Esophagus squamous epithelium (tissue), 5 donors: ENCODE measurements at places on chromosomes 1 and 21.

DNA sequence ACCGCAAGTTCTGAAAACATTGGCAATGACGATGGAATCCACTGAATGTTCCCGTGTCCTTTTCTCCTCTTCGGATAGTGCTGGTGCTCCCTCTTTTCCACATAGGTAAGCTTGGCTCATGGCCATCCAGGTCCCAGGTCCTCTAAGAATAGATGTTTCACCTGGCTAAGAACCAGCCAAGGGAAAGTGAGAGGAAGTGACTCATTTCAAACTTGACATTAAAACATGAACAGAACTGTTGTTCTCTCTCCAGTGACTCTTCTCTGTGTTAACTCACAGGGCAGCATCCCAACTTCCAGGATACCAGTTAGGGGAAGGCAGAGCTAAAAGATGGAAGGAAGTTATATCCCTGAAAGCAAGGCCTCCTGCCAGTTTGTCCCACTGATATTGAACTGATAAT, 493.8 kb upstream of the CHRM3 start:
- no peak for DNase-seq

DNA sequence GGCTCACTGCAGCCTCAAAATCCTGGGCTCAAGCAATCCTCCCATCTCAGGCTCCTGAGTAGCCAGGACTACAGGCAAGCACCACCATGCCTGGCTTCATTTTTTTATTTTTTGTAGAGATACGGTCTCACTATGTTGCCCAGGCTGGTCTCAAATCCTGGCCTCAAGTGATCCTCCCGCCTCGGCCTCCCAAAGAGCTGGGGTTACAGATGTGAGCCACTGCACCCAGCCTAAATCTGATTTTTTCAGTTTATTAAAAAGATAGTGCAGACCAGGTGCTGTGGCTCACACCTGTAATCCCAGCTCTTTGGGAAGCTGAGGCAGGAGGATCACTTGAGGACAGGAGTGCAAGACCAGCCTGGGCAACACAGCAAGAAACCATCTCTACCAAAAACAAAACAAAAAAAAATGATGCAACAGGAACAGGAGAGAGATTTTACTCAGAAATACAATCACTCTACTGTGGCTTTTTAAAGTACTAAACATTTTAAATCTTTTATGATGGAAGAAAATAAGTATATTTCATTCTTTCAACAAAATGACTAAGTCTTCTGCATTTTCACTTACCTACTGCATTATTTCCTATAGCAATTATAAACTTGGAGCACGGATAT, 1.9 kb downstream of the PSMG1 start:
- no peak for DNase-seq

DNA sequence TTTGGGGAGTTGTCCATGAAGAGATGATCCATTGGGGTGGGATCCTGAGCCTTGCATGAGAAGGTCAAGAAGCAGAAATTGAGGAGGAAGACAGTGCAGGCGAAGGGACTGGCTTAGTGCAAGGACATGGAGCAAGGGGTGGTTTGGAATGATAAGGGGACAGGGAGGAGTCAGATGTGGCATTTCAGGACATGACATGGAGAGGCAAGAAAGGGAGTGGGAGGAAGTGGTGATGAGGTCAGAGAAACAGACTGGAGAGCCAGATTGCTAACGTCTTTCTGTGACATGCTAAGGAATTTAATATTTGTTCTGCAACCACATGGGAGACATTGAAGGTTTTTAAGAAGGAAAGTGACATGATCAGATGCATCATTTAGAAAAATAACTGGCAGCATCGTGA, 346.8 kb upstream of the FMN2 start:
- no peak for DNase-seq

- no peak for DNase-seq
Measured at GRCh38 chr1:206892351-206892984, 4.8 kb upstream of the IL24 start.

DNA sequence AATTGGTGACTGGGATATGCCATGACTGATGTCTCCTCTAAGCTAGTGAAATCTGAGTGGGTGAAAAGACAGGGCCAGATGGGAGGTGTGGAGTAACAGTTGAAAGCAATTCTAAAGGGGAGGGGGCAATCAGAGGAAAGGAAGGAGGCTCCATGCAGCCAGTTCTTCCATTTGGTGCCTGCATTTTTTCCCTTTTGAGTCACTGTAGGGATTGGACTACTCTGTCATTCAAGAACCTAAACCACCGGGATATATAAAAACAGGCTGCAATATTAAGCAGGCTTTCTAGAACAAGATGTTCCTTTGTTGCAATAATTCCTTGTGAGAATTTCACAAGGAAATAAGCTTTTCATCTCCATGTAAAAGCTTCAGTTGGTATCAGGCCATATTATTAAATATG, 18.3 kb downstream of the CLIC6 start:
- no peak for DNase-seq

DNA sequence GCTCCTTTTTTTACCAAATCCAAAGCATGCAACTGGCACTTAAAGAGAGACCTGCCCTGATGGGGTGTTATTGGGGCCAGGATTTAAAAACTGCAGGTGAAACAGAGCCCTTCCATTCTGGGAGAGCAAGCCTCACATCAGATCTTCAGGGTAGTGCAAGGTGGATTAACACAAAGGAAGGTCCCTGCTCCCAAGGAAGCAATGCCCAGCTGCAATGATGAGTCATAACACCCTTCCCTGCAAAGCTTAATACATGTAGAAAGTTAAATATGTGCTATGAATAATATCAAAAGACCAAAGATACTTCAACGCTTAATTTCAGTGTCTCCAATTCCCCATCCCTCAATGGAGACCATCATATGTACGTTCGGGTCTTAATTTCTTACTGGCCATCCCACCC, 508.0 kb downstream of the OMA1 start:
- DNase-seq, result no peak

GRCh38 chr21:41482301-41482700, 25.7 kb downstream of the TMPRSS2 start:
- no peak for DNase-seq

GRCh38 chr1:150973836-150974579, 627 bp downstream of the CERS2 start:
- DNase-seq, result no peak

- no peak for DNase-seq
Measured at GRCh38 chr1:186481303-186481888, 20.5 kb upstream of the PDC start.

- DNase-seq, result no peak
Measured at GRCh38 chr1:78226784-78227183, 181.0 kb downstream of the GIPC2 start.

DNA sequence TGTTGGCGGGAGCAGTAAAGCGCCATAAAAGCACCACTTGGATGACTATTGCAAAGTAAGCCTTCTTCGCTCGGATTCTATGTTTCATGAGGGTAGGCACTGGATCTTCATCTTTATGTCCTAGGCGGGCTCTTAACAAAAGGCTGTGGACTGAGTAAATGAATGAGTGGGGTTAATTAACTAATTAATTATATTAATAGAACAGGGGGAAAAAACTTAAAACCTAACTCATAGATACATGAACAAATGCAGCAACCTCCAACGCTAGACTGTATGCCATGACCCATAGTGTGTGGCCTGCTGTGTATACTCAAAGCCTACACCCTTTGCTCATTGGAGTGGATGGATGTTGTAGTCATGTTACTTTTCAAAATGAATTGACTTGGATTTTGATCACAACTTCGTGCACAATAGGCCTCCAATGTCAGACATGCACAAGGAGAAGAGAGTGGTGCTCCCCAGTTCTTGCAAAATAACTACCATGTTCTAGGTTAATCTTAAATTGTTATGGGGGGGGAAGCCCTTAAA, 417 bp upstream of the GFI1 start:
- DNase-seq, result no peak

GRCh38 chr21:29166853-29167252, 36.4 kb downstream of the MAP3K7CL start:
- no peak for DNase-seq

DNA sequence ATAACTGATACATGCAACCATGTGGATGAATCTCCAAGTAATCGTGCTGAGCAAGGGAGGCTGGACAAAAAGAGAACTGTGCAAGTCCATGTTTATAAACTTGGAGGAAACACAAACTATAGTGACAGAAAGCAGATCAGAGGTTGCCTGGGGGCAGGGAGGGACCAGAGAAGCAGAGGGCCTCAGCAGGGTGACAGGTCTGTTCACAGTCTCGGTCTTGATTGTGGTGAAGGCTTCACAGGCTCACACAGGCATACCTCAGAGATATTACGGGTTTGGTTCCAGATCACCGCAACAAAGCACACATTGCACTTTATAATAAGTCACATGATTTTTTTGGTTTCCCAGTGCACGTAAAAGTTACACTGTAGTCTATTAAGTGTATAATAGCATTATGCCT, 28.5 kb downstream of the ACOT7 start:
- no peak for DNase-seq

DNA sequence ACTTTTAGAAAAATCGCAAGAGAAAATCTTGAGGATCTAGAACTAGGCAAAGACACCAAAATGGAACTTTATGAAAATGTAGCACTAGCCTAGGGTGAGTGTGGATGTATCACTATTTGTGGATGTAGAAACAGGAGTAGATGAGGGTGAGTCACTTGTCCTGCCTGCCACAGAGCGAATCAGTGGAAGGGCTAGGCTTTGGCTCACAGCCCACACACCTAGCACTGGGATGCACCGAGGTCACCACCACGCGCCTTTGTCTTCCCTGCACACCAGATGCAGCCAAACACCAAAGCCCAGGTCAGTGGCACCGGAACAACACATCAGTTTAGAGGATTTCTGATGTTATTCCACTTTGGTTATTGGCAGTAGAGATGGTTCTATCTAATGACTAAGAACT, 38.2 kb downstream of the PKNOX1 start:
- DNase-seq, result no peak

GRCh38 chr1:219490566-219490965, 122.3 kb downstream of the ZC3H11B start:
- no peak for DNase-seq

GRCh38 chr1:30696831-30697230, 26.6 kb downstream of the MATN1 start:
- no peak for DNase-seq

DNA sequence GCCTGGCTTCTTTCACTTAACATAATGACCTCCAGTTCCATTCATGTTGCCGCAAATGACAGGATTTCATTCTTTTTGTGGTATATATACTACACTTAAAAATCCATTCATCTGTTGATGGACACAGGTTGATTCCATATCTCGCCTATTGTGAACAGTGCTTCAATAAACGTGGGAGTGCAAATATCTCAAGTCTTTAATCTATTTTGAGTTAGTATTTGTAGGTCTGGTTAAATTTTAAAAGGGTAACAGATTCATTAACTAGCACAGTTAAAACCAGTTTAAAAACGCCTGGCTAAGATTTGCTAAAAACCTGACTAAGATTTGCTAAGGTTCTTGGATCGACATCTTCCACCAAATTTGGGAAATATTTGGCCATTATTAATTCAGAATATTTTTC, 45.7 kb downstream of the CRB1 start:
- no peak for DNase-seq

DNA sequence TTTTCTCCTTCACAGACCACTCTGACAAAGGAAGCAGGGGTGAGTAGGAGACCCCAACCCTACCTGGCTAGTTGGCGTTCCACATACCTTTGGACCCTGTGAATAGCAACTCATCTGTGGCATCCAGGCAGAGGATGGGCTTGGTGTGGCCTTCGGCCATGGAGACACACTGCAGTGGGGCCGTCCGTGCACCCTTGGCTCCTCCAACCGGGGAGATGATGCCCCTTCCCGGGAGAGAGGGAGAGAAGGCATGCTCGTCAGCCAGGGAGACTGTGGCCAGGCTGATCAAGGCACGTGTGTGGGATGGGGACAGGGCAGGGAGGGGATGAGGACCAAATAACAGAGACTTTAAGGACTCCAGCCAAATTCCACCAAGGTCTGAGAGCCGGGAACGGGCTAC, 42.6 kb downstream of the KIF21B start:
- DNase-seq, result no peak

DNA sequence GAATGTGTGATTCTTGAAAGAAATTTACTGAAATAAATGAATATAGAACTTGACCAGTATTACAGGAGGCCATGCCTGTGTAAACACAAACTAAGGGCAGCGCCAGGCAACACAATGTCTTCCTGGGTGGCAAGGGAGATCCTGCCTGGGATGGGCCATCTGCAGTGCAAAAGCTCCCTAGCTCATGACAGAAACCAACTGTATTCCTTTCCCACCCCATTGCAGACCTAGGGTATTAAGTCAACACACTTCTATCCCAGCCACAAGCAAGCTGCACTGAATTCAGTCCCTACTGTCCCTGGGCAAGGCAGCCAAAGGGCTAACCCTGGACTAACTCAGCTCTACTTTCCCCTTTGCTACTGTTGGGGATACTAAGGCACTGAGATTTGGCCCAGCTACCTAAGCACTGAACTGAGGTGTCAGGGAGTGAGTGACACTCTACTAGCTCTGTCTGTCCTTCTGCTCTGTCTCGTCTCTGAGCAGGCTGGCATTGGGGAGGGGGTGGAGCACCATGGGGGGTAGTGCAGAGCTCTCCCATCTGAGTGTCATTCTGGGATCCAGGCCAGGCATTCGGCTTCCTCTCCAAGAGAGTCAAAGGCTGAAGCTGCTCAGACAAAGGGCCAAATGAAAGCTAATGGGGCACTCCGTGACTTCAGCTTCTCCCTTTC, 2.5 kb downstream of the INKA2 start:
- DNase-seq, result no peak
